ENCODE measurements at places on chromosomes 6 and 20. TPM values are rescaled to one million over a fixed set of nuclear protein-coding genes. Genes with fewer than 3 reads are reported as not detected.

- DNase-seq: peak; percentile 51
Observed at GRCh38 chr6:145139140-145139850, 596.0 kb downstream of the EPM2A start.

DNA sequence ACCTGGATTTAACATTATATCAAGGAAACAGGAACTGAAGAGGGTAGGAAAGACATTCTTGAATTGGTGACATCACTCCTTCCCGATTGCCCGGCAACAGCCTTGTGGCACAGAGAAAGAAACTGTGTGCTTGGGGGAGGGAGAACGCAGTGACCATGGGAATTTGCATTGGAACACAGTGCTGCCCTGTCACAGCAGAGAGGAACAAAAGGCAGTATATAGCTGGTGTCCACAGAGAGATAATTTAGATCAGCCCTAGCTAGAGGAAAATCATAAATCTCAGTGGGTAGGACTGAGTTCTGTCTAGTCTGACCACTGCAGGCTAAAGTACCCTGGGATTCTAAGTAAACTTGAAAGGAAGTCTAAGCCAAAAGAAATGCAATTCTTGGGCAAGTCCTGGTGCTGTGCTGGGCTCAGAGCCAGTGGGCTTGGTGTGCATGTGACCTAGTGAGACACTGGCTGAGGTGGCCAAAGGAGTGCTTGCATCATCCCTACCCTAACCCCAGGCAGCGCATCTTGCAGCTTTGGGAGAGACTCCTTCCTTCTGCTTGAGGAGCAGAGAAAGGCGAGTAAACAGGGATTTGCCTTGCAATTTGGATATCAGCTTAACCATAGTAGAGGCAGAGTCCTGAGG, 697.6 kb downstream of the HACE1 start:
- DNase-seq: no peak

DNA sequence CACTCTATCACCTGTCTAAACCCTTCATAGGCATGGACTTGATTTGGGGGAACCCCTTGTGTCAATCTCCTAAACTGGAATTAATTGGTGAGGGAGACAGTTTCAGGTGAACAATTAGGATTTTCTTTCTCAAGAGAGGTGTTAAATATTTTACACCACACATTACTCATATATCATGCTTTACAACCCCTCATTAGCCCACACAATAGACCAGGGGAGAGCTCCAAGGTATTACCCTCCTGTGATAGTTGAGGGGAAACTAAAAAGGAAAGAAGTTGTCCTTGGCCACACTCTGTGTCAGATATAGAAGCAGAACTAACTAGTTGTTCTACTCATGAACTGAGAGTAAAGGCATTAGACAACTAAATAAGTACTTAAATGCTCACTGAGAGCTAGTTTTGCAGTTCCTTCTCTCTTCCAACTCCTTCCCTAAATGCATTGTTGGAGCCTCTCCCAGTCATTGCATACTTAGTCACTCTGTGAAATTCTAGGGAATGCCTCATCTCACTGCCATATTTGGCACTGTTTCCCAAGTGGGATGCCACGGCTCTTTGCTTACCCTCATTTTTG, 183.7 kb upstream of the CEP162 start:
- no peak for DNase-seq

GRCh38 chr20:13723011-13723410, 61.7 kb downstream of the ESF1 start:
- DNase-seq: no peak

CENPW gene
- total RNA-seq: 7.1 TPM

CLVS2 gene
- 0.03 TPM for total RNA-seq

MCM8 gene
- total RNA-seq: 6.0 TPM

DNA sequence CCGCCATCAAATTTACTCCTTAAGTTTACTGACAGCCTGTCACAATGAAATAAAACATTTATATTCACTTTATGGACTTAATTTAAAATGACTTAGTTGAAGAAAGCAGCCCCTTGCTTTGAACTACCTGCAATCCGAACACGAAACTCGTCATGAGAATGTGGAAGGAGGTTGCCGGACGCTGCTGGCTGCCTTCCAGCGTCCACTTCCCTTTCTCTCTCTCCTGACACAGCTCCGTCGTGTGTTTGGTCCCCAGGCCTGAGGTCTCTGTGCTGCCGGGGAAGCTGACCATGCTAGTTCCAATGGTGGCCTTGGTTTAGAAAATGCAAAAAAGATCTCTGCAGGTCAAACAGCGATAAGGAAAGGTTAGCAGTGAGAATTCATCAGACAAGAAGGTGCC, 519.7 kb downstream of the CDH26 start:
- DNase-seq: no peak

DNA sequence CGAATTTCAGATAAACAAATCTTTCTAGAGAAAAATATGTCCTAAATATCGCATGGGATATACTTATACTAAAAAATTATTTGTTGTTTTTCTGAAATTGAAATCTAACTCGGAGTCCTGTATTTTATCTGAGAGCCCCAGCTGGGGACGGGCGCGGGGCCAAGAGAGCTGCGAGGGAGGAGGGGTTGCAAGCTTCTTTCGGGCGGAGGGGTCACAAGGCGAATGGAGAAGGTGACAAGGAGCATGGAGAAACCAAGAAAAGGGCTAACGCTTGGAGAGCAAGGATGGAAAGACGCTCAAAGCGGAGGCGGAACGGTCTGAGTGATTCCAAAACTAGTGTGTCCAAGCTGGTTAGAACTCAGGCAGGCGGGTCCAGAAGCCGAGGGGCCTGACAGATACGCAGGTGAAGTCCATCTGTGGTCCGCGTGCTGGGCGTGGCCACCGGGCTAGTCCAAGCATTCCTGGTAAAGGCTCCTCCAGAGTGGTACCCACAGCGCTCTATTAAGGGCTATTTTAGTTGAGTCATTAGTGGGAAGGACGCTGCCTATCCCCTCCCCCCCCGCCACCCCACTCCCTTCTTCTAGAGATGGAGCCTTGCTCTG, 41.5 kb upstream of the ZNFX1 start:
- no peak for DNase-seq

DNA sequence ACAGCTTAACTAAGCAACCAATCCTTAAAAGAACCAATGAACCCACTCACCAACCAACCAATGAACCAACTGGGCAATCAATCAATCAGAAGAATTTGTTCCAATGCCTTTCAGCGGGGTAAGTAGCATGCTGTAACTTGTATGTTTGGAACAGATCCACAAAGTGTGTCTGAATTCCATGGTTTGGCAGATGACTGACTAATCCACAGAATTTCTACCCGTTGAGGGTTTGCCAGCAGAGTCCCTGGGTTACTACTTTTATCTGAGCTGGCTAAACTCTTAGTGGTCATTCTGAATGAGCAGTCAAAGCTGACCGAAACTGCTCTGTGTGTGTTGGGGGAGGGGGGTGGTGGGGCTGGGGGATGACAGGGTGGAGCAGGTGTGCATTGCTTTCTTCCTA, 125.0 kb upstream of the JAG1 start:
- DNase-seq: no peak

DNA sequence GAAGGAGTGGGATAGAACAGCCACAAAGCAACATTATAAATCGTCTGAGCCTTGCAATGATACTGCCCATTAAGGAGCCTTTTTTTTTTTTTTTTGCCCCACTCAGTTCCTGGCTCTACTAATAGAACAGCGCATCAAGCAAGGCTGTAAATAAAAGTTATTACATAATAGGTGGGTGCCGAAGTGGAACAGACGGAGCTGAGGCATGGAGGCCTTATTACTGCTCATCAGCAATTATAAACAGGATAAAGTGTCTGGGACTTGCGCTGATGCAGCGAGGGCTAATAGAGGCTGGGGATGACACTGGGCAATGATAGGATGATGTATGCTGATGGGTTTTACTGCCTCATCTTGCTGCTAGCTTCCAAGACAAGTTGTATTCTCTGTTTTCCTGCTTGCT, 272.1 kb downstream of the ZFAND3 start:
- no peak for DNase-seq

- no peak for DNase-seq
Observed at GRCh38 chr6:170102582-170103481, 188.0 kb downstream of the DLL1 start.

DNA sequence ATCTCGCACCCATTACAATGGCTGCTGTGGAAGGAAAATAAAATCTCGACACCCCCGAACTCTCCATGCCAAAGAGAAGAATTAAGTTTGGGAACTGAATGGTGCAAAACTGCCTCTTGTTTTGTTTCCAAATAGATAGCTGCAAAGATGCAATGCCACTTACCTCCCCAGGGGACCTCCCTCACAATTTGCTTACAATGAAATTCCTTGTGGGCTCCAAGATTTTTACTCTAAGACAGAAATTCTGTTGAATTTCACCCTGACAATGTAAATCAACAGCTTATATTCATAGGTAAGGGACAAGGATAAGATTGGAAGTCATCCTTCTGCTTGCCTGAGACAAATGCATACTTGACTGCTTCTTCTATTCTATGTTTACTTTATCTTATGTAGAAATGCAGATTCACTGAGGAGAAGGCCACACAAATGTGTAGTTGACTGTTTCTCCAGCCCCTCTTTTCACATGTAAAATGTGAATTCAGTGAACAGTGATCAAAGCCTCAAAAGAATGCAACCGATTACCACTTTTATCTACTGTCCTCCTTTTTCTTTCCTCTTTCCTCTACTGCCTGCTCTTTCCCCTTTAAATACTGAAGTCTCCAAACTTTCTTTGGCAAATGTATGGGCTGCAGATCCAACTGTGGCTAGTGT, 36.6 kb downstream of the ADGRF4 start:
- no peak for DNase-seq

Measured in lower lobe of right lung (tissue), 2 donors.